CD4-positive, alpha-beta T cell treated with Interleukin-12 subunit alpha and Interleukin-12 subunit beta, for 1 hour (primary cell): ENCODE measurements at places on chromosomes 2 and 18.

- no peak for DNase-seq
Observed at GRCh38 chr2:172196768-172197431, 94.2 kb upstream of the DLX2 start.

- no peak for DNase-seq
Observed at GRCh38 chr2:66547118-66547517, 112.2 kb downstream of the MEIS1 start.

DNA sequence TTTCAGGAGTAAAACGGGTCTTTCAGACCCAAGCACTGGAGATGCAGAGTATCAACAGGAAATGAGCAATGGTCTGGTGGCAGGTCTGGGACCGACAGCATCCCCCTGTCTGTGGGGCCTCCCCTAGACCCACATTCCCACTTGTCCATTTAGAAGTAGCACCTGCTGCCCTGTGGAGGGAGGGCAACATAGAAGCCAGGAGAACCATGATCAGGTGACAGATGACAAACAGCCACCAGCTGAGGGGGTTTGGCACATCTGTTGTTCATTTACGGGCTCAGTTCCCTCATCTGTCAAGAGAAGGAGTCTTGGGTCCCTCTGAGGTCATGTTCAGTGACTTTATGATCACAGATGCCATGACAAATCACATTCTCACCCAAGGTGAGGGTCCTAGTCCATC lies 77.9 kb upstream of the SLC66A3 start:
- DNase-seq, result no peak

- no peak for DNase-seq
Observed at GRCh38 chr2:42998721-42999120, 206.3 kb upstream of the HAAO start.

DNA sequence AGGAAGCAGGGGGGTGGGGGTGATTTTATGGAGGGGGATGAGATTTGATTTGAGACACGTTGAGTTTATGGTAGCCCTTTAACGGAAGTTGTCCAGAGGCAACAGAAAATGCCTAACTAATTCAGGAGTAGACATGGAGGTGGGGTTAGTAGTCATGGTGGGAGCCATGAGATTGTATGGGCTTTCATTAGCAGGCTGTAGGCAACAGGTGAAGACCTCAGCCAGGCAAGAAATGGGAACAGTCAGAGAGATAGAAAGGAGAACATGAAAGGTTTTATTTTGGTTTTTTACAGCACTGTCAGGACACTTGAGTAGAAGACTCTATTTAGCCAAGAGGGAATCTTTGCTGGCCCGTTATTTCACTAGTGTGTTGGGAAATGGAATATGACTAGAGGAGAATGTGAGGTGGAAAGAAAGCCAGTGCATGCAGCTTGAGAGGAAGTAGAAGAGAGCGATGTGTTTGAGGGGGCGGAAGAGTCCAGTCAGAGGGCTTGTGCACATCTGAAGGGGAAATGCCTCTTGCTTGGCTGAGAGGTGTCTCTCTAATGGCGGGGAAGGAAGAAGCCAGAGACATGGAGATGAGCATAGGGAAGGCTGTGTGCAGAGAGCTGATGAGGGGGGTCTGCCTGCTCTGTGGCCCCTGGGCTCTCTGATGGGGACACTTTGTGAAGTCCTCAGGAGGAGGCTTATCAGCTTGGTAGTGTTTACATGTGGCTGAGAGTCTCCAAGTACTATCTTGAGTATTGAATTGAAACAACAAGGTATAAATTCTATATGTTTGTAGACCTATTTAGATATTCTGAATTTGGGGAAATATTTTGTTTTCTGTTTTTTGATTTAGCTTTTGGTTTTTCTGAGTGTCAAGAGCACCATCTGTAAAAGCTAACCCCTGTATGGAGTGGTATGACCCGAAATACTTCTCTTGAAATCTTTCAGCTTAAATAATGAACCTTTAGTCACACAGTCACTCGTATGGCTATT lies 66.9 kb upstream of the ITM2C start:
- no peak for DNase-seq

DNA sequence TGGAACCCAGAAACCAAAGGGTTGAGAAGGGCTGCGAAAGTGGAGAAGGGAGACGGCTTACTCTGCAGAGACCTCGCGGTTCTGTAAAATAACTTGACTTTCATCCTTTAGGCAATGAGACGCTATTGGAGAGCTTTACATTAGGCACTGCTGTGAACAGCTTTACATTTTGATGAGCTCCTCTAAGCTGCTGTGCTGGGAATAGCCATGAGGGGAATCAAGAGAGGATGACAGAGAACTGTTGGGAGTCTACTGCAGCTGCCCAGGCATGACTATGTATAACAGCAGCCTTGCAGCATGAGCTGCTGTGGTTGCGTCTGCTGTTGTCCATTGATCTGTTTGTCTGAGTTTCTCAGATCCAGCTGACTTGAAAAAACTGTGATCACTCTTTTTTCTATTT lies 310.8 kb upstream of the MAP2 start:
- no peak for DNase-seq

DNA sequence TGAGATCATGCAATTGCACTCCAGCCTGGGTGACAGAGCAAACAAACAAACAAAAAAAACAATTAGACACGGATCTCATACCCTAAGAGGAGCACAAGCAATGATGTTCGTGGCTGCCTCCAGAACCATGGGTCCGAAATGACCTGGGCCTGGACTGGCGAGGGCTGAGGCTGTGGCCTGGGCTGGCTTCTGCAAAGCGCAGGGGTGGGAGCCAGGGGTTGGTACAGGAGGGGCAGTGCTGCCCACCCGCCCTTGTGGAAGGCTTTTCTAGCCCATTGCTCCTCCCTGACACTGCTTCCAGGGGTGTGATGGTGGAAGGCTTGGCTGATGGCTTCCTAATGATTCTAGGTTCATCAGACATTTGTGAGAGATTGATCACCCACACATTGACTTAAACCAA lies 167.8 kb downstream of the FHOD3 start:
- DNase-seq, result no peak

GRCh38 chr2:74821177-74822126 lies 12.5 kb upstream of the HK2 start:
- no peak for DNase-seq

- DNase-seq, result no peak
Observed at GRCh38 chr18:6876641-6877041, 147.1 kb downstream of the ARHGAP28 start.

DNA sequence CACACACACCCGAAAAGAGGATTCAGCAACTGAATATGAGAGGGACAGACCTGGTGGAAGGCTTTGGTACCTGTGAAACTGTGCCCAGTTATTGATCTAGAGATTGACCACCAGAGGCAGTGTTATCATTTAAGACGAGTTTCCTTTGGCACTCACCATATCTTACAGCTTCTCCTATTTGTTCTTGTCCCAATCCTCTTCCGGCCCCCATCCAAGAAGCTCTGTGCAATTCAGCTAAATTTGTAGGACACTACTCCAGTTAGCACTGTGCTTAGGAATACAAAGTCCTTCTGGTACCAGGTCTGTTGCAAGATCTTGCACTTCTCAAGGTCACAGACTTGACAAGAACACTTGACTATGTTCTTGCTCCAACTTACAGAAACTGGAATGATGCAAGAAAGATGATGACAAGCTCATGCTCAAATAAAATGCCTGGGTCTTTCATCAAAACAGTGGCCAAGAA lies 177.7 kb downstream of the TMEM247 start:
- DNase-seq, result peak; percentile 9

DNA sequence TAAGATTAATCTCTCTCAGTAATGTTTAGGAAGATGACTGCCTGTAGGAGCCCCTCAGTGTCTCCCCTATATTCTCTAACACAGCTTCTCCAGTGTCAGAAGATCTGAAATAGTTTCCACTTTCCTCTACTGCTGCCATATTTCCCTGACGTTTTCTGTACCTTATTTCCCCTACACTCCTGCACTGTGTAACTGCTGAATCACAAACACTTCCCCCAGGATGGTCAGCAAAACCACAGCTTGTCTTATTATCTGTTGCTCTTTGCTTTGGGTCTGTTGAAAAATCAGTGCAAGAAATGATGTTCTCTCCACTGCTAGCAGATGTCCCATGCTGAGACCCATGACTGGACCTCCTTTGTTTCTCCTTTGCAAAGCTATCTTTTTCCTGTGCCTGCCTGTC lies 441.7 kb downstream of the EPHA4 start:
- DNase-seq, result no peak

DNA sequence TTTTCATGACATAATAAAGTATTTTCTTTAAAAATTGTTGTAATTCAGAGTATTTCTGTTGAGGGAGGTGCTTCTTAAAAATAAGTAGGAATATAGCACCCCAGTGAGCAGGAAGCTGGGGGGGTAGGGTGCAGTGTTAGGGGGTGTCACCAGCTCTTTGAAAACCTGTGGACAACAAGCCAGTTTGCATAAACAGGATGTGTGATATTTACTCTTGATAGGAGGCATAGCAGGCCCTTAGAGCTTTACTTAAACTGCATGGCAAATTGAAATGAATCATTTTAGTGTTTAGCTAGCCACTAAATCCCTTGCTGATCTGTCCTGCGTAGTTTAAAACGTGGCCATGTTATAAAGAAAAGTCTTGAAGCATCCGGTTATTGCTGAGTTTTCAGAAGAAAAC lies 8.4 kb downstream of the TGIF1 start:
- DNase-seq, result peak; percentile 62

DNA sequence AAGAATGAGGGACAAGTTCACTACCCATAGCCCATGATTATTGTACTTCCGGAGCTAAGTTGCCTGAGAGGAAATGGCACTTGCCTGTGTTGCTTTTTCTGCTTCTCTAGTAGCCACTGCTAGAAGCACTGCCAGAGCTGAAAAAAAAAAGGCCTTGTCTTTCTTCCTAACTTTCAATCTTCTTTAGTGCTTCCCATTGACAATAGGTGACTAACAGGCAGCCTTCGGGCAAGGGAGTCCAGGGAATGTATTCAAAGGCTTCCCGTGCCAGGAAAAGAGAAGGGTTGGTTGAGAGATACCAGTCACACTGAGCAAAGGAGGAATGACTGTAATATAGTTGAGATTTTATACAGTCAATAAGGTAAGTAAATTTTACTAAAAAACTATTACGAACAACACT lies 242.0 kb downstream of the CALCRL start:
- no peak for DNase-seq

DNA sequence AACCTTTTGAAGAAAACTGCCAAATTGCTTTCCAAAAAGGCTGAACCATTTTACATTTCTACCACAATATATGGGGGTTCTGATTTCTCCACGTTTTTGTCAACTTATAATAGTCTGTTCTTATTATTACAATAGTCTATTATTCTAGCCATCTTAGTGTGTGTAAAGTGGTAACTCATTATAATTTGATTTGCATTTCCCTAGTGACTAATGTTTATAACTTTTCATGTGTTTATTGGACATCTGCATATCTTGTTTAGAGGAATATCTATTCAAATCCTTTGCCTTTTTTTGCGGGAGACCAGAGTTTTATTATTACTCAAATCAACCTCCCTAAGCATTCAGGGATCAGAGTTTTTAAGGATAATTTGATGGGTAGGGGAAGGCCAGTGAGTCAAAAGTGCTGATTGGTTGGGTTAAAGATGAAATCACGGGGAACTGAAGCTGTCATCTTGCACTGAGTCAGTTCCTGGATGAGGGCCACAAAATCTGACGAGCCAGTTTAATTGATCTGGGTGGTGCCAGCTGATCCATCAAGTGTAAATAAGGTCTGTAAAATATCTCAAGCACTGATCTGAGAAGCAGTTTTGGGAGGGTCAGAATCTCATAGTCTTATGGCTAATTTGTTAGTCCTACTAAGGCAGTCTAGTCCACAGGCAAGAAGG lies 303.4 kb upstream of the NCKAP5 start:
- DNase-seq, result no peak

- DNase-seq, result no peak
Observed at GRCh38 chr2:27847333-27847732, 42.9 kb downstream of the RBKS start.

DNA sequence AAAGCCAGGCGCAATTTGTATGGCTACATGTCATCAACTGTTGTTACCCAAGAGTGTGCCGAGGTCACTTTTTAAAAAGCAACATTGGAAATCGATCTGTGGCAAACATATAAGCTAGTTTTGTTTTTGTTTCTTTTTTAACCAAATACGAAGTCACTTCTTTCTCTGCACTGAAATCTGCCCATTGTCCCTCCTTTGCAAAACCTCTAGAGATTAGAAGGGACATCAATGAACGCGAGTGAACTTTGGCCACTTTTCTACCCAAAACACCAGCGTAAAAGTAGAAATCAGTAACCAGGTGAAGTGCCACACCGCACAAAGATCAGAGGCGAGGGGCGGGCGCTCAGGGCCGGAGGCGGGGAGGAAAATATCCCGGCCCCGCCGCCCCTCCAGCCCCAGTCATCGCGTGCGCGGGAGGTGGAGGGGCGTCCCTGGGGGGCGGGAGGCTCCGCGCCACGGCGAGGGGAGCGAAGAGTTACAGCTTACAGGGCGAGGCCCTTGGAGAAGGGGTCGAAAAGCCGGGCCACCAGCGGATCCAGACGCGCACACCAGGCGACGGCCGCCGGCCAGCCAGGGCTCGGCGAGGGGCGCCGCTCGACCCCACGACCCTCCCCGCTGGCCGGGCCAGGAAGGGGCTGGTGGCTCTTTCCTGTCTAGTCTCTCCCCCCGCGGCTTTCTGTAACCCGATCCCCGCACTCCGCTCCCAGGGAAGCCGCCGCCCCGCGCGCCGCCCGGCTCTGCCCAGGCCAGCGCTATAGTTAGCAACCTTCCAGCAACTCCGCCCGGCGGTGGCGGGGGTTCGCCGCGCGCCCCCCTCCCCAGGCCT lies 993 bp downstream of the RBMS1 start:
- peak; percentile 60 for DNase-seq

DNA sequence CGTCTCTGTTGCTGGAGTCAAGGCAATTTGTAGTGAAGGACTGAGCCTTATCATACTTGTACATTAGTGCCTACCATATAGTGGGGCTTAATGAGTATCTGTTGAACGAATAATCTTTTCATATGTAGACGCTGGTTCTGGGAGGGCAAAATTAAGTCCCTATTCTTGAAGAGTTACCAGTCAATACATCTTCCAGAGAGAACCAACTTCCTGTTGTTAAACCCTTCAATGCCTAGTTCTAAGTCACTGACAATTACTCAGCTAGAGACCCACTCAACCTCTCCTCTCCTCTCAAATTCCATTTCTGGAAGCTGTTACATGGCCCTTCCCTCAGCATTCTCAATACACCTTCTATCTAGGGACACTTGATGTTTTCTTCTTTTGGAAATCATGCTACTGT lies 1.1 kb upstream of the MOB4 start:
- no peak for DNase-seq

- DNase-seq, result no peak
Observed at GRCh38 chr2:943821-944220, 6.8 kb upstream of the SNTG2 start.
